ENCODE measurements at places on chromosomes 7 and 10. TPM values are rescaled to one million over a fixed set of nuclear protein-coding genes. Genes with fewer than 3 reads are reported as not detected.

Gene JAKMIP3
- total RNA-seq, result 0.20 TPM

Gene RNF32
- 0.44 TPM for total RNA-seq

Gene CPA2
- total RNA-seq, result not detected

Gene AOC1
- not detected for total RNA-seq

Gene UCN3
- not detected for total RNA-seq

Gene FAM237B
- not detected for total RNA-seq

Gene TSPAN15
- total RNA-seq, result 118 TPM

Gene PNLIPRP1
- total RNA-seq, result not detected

Gene MARVELD1
- 11.5 TPM for total RNA-seq

Gene FFAR4
- total RNA-seq, result not detected

GRCh38 chr10:85611093-85611740 is 755.4 kb downstream of the GRID1 start:
- no peak for DNase-seq

- no peak for DNase-seq
Measured at GRCh38 chr7:155685070-155685790, 40.8 kb downstream of the RBM33 start.

GRCh38 chr10:62307635-62308034 is 39.0 kb upstream of the RTKN2 start:
- DNase-seq, result no peak

GRCh38 chr7:133056370-133057238 is 25.3 kb downstream of the CHCHD3 start:
- no peak for DNase-seq

DNA sequence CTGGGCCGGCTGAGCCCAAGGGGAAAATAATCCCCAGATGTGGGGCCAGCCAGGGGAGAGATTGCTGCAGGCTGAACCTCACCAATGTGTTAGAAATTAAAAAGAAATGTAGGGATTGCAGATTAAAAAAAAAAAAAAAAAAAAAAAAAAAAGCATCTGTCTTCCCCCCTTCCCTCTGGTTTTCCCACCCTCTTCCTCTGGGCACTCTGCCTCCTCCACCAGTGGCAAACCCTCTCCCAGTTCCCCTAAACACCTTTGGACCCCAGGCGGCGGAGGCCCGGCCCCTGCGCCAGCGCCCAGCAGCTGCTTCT is 7.1 kb downstream of the MNX1 start:
- no peak for DNase-seq

GRCh38 chr10:54908019-54908418 is 107.0 kb upstream of the PCDH15 start:
- no peak for DNase-seq

DNA sequence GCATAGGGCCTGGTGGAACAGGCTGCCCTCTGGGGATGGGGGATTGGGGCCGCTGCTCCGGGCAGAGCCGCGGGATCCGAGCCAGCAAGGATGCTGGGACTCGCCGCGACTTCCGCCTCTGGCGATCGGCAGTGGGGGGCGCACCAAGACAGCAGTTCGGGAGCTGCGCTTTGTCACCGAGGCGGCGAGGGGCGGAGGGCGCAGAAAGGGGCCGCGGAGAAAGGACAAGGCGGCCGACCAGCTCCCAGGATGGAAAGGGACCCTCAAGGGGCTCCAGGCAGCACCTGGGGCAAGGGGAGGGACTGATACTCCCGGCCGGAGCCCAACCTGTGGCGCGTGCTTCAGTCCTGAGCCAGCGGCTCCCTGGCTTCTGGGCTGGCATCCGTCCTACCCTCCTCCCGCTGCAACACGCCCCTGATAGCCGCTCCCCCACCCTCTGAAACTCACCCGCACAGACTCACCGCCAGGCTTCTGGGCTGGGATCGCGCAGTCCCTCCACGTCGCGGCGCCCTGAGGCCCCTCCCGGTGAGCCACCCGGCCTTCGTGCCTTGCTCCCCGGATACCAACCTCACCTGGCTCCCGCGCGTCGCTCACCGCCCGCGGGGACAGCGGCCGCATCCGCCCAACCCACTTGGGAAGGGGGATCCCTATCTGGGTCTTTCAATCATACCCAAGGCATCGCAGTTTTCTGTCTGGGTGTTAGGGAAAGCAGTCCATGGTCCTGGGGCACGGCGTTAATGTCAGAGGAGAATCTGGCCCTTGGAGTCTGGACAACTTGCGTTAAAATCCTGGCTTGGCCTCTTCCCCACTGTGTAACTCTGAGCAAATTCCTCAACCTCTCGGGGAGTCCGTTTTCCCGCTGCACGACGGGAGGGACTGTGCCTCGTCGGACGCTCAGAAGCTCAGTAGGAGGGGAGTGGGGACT is 7.0 kb upstream of the EVX1 start:
- DNase-seq, result peak; percentile 41

DNA sequence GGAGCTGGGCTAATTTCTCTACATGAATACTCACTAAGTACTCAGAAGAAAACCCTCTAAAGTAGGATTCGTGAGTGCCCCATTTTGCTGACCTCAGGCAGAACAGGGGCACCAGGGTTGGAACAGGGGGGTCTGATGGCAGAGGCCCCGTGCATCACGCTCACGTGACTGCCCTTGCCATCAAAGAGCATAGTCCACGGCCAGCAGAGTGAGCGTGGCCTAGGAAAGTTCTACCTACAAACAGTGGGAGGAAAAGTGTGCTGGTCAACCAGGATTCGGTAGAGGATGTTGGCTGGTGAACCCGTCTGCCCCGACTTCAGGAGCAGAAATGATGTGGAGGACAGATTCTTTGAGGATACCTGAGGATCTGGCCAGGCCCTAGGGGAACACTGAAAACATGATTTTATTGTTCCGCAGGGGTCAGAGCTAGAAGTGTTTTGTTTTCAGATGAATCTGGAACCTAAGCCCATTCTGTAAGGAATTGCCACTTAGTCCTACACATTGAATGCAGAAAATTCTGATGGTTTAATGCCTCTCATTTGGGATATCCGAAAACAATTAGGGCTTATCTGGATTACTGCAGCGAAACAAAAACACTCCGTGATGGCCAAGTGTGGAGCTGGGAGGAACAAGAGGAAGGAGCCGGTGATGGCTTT is 138.8 kb upstream of the SHH start:
- DNase-seq, result peak; percentile 14

GRCh38 chr7:131327049-131327625 is 539 bp upstream of the MKLN1 start:
- peak; percentile 41 for DNase-seq

DNA sequence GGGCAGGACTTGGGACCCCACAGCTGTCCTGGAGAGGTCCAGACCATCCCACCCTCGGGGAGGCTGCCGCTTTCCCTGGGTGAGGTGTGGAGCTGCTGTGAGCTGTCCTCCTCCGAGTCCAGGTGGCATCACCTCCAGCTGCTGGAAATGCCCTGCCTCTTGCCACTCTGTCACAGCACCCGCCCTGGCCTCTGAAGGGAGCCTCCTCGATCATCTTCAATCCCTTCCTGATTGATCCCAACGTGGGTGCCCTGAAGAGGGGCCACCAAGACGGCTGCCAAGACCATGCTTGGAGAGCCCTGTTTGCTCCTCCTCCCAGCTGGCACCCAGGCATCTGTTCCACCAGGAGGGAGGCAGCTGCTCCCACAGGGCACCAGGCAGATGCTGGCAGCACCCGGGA is 4.6 kb downstream of the C10orf105 start:
- DNase-seq, result no peak

GRCh38 chr7:40887099-40887498 is 752.3 kb downstream of the SUGCT start:
- no peak for DNase-seq

GRCh38 chr10:49109669-49110340 is 5.5 kb downstream of the VSTM4 start:
- DNase-seq, result no peak

DNA sequence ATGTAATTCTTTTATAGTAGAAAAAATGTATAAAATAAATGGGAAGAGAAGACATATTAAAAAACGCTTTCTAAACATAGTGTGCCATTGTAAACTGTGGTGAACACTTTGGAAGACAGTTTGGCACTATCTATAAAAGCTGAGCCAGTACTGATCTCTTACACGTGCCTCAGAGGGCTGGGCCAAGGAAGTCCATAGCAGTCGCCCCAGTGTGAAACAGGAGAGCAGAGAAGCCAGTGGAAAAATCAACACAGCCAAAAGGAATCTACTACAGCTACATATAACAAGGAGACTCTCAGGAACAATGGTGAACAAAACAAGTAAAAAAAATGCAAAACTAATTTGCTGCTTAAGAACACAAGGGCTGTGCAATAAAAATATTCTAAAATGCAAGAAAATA is 20.6 kb downstream of the SEPHS1 start:
- DNase-seq, result no peak

- no peak for DNase-seq
Measured at GRCh38 chr7:47596502-47597202, 14.7 kb upstream of the TNS3 start.

GRCh38 chr10:27388761-27389399 is 115.2 kb upstream of the RAB18 start:
- no peak for DNase-seq

DNA sequence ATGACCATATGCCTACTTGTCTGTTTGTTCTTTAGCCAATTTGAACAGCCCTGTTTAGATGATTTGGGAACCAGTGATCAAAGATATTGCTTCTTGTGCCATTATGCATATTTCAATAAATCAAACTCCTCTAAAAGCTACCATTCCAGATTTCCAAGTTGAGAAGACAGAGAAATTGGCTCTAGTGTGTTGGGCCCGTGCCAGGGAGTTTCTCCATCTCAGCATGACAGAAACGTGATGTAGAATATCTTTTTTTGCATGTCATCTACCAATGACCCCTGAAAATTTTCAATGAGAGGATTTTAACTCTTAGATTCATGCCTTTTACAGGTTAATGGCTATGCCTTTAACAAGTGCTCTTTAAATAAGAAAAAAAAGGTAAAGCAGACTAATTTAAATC is 50.7 kb upstream of the CABCOCO1 start:
- DNase-seq, result no peak

DNA sequence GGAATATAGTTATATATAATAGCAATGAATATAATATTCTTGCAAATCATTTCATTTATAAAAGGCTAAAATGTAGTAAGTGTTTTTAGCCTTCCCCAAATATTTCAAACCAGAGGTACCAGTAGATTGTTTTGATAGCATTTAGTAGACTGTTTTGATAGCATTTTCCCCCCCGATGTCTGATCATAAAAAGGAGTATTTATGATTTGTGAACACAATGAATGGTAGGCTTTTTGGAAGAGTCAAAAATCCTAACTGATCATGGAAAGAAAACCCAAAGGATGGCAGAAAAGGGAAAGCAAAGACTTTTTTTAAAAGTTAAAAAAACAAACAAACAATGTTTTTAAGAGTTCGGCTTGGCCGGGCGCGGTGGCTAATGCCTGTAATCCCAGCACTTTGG is 152.5 kb downstream of the PIP4K2A start:
- DNase-seq, result no peak

DNA sequence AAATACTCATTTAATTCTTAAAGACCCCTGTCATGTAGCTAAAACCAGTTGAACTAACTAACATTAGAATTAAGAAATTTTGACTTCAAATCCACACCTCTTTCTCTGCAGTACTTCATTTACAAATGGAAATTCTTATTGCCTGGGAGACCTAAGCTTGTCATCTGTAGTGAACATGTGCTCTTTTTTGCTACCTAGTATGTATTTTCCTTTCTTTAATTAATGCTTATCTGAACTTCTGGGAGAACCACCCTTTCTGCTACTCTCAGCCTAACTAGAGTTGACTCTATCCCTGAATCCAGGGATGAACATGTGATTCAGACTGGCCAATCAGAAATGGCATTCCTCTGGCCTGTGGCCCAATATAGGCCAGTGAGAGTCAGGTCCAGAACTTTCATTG is 75.9 kb upstream of the A1CF start:
- no peak for DNase-seq

GRCh38 chr7:3146571-3147226 is 103.0 kb upstream of the CARD11 start:
- DNase-seq, result peak; percentile 19

DNA sequence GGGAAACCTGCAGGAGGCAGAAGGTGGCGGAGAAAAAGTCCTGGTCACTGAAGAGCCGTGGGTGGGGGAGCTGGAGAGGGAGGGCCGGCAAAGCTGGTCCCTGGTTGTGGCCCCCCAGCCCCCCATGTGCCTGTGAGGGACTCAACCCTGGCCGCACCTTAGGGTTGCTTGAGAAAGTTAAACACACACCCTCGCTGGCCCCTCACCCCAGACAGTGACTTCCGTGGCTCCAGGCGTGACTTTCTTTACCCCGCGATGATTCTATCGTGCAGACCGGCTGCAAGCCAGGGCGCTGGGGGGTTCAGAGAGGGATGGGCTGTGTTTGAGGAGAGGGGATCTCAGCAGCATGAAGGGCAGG is 447.6 kb upstream of the FOXK1 start:
- no peak for DNase-seq

DNA sequence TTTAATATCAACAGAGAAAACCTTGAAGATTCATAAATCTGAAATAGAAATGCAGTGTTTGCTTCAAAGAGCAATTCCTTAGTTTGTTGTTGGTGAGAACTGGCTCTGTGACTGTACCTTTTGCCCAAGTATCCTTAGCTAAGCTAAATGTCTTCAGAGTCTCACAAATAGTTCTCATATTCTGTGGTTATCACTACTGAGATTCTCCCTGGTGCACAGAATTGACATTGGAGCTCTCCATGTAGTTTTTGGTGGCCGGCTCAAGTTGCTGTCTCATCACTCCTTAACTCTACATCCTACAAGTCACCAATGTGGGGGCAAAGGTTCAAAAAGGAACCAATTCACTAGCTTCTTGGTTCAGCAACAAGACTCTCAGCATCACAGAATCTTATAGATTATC is 780.3 kb downstream of the LRMDA start:
- no peak for DNase-seq

GRCh38 chr10:121942749-121943416 is 15.1 kb upstream of the ATE1 start:
- peak; percentile 94 for DNase-seq

GRCh38 chr7:115546790-115547189 is 483.8 kb downstream of the TFEC start:
- DNase-seq, result no peak

DNA sequence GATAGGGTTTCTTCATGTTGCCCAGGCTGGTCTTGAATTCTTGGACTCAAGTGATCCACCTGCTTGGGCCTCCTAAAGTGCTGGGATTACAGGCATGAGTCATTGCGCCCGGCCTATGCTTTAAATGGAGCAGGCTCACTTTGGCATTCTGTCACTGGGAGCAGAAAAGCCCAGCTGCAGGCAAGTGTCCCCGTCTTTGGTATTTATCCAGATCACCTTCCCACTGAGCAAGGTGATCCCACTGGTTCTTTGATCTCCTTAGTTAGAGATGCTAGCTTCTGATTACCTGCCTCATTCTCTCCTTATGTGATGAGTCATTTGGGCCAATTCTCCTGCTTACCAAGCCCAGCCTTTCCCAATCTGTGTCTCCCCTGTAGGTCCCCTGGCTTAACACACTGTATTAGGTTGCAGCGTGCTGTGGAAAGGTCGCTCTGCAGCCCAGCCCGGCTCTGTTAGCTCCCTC is 39.3 kb downstream of the SPDYE5 start:
- DNase-seq, result no peak

GRCh38 chr10:2760736-2761135 is 306.6 kb upstream of the PFKP start:
- no peak for DNase-seq

- peak; percentile 93 for DNase-seq
Measured at GRCh38 chr7:122886357-122887081, at the start of gene CADPS2. Gene CADPS2 (minus strand): TSS chr7:122886460. CDS start chr7:122886337, 123 bp downstream.
